Smooth muscle cell of trachea (primary cell): ENCODE measurements at places on chromosomes 6 and 20. TPM values are rescaled to one million over a fixed set of nuclear protein-coding genes. Genes with fewer than 3 reads are reported as not detected.

Gene SOX18
- 0.29 TPM in 1 of 2 replicates, not detected in the other for total RNA-seq

Gene CST3
- 254 and 383 TPM in 2 replicates for total RNA-seq

Gene KIZ
- total RNA-seq = 17.9 and 33.2 TPM in 2 replicates

Gene WFDC12
- total RNA-seq = not detected in 2 replicates

Gene CAGE1
- 0.17 TPM in 1 of 2 replicates, not detected in the other for total RNA-seq

Gene HLA-DPB1
- 1.8 and 10.0 TPM in 2 replicates for total RNA-seq

Gene POPDC3
- 14.3 and 22.5 TPM in 2 replicates for total RNA-seq

Gene HLA-G
- 0.17 TPM in 1 of 2 replicates, not detected in the other for total RNA-seq

Gene WFDC10B
- not detected in 2 replicates for total RNA-seq

Gene CCDC170
- 0.44 and 0.50 TPM in 2 replicates for total RNA-seq

Gene DNAH8
- total RNA-seq = 0.17 and 0.44 TPM in 2 replicates

Gene PRKN
- 4.1 and 7.4 TPM in 2 replicates for total RNA-seq

Gene MMUT
- total RNA-seq = 16.0 and 28.7 TPM in 2 replicates

Gene BMP2
- total RNA-seq = 4.2 and 20.7 TPM in 2 replicates

Gene KCNK16
- not detected in 2 replicates for total RNA-seq

Gene RIMS4
- under 0.01 and 0.17 TPM in 2 replicates for total RNA-seq

Gene PNLDC1
- total RNA-seq = not detected in 2 replicates

Gene ULBP3
- total RNA-seq = 12.6 and 28.4 TPM in 2 replicates

Gene OVOL2
- total RNA-seq = not detected in 2 replicates

Gene VSTM2L
- total RNA-seq = 2.8 and 5.3 TPM in 2 replicates

Gene FYN
- 45.2 and 87.5 TPM in 2 replicates for total RNA-seq

Gene SLC32A1
- total RNA-seq = not detected in 2 replicates
